ENCODE measurements at places on chromosomes 12 and 14.

GRCh38 chr12:107145397-107145796 lies 52.0 kb upstream of the CRY1 start:
- no peak for DNase-seq

DNA sequence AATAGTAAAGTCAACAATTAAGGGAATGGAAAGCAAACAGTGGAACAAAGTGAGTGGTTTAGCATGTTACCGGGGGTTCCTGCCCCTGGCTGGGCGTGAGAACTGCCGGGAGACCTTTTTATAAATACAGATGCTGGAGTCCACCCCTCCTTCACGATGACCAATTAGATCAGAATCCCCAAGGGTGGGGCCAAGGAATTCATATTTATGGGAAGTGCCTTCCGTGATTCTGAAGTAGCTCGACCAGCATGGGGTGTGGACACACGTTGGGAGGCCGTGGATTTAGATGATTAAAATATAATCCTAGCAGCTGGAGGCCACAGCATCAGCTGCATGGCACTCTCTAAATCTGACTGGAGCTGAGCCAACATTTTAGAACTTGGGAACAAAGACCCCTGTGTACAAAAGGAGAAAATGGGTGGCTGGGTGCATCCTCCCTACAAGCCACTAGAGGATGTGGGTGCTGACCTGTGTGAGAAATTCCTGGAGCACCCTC lies 87.9 kb downstream of the SRRM4 start:
- DNase-seq, result no peak

DNA sequence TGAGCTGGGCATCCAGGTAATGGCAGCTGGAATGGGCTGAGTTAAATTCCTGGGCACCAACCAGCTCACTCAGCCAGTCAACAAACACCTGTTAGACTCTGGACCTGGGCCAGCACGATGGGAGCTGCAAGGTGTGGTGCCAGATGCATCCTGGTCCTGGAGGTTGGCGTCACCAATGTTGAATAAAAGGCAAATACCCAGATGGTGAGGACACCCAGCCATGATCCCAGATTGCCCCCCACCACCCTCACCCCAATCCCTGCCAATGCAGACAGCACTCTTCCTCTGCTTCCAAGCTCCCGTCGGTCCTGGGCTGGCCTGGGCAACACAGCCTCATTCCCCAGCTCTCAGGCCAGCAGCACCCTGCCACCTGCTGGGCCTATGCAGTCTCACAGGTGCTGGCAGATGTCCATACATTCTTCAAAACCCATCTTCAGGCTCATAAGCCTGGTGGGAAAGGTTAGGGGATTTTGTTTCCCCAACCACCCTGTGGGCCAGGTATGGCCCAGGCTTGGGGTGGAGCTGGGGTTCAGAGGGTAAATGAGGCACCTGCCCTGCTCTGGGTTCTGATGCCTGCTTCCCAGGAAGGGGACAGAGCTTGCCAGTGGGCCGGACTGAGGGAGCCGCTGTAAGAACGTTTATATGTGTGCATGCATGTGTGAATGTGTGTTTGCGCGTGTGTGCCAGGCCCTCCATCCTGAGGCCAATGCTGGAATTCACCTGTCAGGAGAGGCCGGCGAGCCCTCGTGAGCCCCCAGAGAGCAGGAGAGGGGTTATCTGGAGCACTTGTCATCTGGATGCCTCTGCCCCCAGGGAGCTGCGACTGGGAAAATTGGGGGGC lies 58.0 kb downstream of the LGMN start:
- DNase-seq, result peak; percentile 46

- DNase-seq, result no peak
These were observed 75.5 kb downstream of the RFLNA start for GRCh38 chr12:124370384-124370783.

GRCh38 chr14:106790189-106791036 lies 1264.0 kb downstream of the TMEM121 start:
- no peak for DNase-seq

- peak; percentile 34 for DNase-seq
These were observed at the start of gene P2RX7 for GRCh38 chr12:121132601-121133481. P2RX7 (plus strand) TSS chr12:121132876; CDS start chr12:121132971, 95 bp downstream.

DNA sequence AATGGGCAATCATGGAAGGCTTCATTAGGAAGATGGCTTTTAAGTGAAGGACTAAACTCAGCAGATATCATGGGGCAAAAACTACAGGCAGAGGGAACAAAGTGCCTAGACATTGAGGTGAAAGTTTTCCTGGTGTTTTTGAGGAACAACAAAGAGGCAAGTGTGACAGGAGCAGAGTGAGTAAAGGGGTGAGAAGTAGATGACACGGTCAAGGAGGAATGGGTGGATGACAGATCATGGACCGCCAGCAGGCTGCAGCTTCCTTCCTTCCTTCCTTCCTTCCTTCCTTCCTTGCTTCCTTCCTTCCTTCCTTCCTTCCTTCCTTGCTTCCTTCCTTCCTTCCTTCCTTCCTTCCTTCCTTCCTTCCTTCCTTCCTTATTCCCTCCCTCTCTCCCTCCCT lies 108.3 kb downstream of the TRHDE start:
- DNase-seq, result no peak

DNA sequence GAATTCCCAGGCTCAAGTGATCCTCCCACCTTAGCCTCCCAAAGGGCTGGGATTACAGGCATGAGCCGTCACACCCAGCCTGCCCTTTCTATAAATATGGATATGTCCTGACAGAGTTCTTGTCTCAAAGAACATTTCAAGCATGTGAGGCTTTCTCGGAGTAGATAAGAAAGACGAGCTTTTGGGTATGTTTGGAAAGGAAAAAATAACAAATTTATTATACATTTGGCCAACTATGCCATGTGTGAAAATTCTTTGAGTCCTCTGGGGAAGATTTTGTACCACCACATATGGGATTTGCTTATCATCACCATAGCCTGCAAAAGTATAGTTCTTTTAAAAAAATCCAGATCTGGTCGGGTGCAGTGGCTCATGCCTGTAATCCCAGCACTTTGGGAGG lies 23.7 kb upstream of the MYBPC1 start:
- no peak for DNase-seq
